ENCODE measurements at places on chromosomes 2 and 18.

- DNase-seq, result no peak
These were observed 169.3 kb downstream of the HDAC4 start for GRCh38 chr2:239231231-239232194.

DNA sequence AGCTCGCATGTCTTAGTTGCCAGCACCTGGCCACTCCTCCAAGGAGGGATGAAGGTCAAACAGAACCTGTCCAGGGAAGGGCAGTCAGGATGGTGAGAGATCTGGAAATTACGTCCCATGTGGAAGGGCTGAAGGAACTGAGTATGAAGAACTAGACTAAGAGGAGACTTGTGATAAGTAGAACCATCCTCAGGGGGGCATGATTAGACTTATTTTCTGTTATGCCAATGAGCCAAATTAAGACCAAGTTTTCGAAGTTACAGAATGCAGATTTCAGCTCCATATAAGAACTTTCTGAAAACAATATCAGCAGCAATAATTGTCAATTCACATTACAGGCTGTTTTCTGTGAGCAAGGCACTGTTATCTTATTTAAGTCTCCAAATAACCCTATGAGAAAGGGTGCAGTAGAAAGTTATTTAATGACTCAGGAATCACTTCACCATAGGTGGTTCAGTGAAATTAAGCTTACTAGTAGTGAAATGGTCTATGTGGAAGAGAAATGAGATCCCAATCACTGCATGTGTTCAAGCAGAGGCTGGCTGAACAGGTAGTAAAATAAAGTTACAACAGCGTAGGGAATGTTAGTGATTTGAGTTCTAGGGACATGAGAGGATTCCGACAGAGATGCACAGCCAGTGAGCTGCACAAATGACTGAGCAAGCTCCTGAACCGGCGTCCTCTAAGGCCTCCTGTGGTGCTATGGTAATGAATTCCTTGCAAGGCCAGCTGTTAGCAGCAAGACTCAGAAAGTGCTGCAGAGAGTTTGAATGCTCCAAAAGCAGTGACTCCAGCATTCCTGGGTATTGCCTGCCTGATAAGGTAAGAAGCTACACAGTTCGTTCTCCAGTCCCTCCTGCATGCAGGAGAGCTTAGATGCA, 4.5 kb upstream of the DYM start:
- DNase-seq, result no peak

DNA sequence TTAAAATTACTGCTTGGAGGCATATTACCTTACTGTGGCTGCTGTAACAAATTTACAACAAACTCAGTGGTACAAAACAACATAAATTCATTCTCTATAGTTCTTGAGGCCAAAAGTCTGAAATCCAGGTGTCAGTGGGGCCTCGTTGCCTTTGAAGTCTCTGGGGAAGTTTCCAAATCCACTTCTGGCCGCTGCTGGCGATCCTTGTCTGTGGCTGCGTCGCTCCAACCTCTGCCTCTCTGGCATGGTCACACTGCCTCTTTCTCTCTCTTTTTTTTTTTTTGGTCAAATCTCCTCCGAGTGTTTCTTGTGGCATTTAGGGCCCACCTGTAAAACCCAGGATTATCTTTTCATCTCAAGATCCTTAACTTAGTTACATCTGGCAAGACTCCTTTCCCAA, 182.8 kb downstream of the ST6GAL2 start:
- no peak for DNase-seq

DNA sequence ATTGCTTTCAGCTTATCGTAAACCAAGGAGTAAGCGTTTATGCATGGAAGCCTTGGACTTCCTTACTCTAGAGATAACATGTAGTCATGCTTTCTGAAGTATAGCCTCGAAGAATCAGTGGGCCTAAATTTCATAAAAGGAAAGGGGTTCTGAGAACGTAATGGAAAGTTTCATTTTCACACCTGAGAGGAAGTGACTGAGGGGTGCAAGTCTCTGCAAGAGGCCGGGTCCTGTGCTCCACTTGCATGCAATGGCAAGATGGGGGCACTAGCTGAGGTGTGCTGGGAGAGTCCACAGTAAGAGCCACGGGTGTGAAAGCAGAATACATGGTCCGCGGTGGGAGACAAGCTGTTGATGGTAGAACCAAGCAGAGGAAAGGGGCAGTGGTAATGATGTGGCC, 36.5 kb upstream of the C1D start:
- no peak for DNase-seq

GRCh38 chr2:149040451-149040850, 2.0 kb downstream of the LYPD6B start:
- no peak for DNase-seq

DNA sequence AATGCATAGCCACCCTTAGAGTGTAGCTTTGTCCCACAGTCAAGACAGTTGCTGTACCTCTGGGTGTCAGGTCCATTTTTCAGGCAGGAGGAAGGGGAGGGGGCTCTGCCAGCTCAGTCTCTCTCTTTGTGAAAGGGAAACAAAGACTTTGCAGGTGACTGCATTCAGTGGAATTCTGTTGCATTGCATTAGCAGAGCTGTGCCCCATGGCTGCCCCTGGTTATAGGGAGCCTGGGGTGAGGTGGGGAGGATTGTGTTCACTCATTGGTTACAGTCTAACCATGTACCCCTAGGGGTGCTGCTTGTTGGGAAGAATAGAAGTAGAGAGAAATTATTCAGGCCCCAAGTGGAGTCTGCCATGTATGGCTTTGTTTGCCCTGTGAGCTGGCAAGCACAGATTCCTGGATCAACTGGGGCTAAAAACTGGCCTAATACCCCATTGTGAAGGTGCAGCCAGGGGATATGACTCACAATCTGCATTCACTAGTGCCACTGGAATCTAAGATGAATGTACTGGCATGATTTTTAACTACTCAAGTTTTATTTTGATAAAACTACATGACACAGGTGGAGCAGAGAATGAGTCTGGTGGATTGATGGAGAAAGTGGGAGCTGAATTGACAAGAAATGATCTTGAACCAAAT, 118.4 kb downstream of the SH3BP4 start:
- no peak for DNase-seq

GRCh38 chr18:79485788-79486355, 90.1 kb downstream of the NFATC1 start:
- no peak for DNase-seq

GRCh38 chr2:1766851-1767811, 22.8 kb upstream of the PXDN start:
- no peak for DNase-seq

DNA sequence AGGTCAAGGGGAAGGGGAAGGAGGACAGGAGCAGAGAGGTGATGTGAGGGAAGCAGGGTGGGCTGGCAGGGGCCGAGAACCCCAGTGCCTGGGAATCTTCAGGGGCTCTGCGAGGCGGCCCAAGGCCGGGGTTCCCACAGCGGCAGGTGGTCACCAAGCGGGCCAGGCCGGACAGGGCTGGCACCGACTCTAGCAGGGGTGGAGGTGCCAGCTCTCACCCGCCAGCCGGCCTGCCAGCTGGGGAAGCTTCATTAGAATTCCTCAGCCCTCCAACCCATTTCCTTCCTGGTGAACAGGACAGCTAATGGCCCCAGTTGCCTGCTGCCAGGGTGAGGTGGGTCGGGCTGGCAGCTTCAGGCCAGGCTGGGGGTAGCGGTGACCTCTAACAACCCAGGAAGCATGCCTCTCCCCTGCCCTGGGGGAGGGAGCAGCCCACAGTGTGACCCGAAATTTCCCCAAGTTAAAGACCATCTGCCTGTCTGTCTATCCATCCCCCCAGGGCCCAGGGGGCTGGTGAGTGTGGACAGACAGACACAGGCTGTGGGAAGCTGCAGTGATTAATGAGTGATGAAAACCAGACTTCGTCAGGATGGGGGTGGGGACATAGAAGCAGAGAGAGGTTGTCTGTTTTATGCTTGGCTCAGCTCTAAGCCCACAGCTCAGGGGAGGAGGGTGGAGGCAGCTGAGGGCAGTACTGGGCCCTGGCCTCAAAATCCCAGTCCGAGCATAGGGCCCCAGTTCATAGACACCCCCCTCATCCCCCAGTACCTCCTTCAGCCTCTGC, 144.1 kb downstream of the ZFP36L2 start:
- no peak for DNase-seq

GRCh38 chr2:171345971-171346722, 87.6 kb downstream of the METTL8 start:
- DNase-seq, result no peak

DNA sequence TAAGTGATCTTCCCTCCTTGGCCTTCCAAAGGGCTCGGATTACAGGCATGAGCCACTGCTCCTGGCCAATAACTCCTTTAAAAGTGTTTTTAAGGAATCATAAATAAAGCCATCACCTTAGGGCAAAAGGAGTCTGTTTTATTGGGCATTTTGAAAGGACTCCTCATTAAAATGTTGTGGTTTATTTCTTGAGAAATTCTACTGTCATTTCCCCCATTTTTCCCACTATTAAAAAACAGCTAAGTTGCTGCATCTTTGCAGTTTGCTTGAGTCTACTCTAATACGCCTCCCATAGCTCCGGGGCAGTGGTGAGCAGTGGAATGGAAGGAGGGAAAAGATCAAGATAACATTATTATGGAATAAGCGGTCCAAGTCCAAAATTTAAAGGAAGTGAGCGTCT, 293.2 kb downstream of the PIEZO2 start:
- no peak for DNase-seq

DNA sequence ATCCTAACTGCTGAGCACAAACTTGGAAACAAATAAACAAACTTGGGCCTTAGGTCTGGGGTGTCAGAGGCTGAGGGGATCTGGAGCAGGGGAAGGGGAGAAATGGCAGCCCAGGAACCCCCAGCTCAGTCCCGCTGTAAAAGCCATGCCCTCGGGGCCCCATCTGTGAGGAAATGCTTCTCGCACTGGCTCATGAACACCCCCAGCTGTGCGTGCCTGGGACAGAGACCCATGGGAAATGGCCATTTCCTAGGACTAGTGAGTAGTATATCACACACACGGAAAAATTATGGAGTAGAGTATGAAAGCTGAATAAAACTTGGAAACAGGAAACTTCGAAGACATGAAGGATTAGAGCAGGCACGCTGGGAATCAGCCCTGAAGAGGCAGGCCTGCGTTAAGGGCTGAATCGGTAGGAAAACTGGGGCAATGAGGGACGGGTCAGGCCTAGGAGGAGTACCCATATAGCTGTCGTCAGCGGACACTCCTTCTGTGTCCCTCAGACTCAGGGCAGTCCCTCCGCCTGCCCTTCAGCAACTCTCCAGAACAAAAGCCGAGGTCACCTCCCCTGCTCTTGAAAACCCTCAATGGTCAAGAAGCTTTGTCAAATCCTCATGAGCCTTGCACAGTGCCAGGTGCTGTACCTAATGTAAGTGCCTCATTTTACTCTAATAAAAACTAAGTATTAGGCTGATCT, 120.8 kb upstream of the ODC1 start:
- no peak for DNase-seq

DNA sequence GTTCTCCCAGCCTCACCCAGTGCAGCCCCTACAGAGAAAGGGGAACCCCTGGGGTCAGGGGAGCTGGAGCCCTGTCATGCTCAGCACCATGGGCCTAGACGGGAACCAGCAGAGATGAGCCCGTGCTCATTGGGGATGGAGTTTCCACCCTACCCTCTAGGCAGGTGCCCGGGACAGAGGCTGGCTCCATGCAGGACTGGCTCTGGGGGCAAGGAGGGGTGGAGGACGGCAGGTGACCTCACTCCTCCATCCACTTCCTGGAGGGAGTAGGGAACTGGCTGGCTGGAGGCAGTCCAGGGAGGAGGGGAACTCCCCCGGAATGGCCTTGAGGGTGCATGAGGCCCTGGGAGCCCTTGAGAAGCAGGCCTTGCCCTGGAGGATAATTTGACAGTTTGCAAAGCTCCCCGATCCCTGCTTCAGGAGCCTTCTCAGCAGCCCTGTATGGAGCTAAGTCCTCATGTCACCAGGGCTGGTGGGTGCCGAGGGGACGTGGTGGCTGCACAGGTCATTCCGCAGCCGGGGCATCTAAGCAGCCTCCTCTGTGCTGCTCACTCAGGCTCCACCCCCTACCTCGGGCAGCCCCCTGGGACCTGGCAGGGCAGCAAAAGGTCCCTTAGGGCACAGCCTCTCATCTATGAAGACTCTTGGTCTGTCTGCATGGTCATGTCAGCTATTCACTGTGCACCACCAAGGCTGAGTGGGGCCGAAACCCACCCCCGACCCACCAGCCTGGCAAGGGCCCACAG, 2.1 kb downstream of the NEURL3 start:
- no peak for DNase-seq

DNA sequence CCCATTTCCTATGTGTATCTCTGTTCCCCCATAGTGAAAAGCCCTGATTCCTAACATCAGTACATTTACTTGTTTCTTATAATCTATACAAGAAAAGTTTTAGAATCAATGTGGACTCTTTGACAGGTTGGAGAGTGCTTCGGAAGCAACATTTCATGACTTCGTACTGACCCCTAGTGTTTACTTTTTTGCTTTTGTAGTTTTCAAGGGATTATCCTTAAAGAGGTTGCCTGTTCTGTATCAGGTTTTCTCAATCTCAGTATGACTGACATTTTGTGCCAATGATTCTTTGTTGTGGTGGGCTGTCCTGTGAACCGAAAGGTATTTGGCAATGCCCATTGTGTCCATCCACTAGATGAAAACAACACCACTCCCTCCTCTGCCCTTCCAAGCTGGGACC, 43.3 kb upstream of the SERPINB2 start:
- no peak for DNase-seq

GRCh38 chr18:22188559-22189267, 19.3 kb downstream of the GATA6 start:
- no peak for DNase-seq

DNA sequence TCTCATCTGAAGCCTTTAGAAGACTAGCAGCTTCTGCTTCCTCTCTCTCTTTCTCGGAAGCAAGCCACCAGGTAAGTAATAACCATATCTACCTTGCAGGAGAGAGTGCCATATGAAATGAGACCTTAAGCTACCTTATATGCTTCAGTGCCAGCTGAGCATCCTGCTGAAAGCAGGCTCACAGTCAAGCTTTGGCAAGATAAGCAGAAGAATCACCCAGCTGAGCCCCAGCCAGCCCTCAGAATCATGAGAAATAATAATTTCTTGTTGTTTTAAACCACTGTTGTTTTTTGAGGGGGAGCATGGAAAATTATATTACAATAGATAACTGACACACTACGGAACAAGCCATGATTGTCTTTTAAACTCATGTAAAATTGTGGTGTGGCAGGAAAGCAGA, 514.4 kb downstream of the MBD2 start:
- DNase-seq, result no peak

GRCh38 chr2:232339121-232340081, 39.1 kb upstream of the ALPP start:
- DNase-seq, result no peak

DNA sequence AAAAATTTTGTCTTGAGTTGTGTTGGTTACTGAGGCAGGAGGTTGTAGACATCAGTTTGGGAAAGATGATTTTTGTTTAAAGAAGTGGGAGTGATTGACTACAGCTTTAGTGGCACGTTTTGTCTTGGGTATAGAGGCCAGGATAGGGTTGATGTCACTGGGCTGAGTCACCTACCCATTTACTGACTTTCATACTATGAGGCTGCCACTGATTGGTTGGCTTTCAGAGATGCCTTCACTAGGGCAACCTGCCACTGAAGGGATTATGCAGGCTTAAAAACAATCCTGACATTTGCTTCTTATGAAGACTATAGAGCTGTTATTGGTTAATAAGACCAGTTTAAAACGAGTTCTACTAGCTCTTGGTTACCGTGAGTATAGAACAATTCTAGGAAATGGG, 479.1 kb downstream of the SOX11 start:
- no peak for DNase-seq

GRCh38 chr2:86443631-86444350, 2.6 kb downstream of the KDM3A start:
- no peak for DNase-seq

Measured in caudate nucleus (tissue), 63 donors.